ENCODE measurements at places on chromosomes 1 and 21. TPM values are rescaled to one million over a fixed set of nuclear protein-coding genes. Genes with fewer than 3 reads are reported as not detected.

DNA sequence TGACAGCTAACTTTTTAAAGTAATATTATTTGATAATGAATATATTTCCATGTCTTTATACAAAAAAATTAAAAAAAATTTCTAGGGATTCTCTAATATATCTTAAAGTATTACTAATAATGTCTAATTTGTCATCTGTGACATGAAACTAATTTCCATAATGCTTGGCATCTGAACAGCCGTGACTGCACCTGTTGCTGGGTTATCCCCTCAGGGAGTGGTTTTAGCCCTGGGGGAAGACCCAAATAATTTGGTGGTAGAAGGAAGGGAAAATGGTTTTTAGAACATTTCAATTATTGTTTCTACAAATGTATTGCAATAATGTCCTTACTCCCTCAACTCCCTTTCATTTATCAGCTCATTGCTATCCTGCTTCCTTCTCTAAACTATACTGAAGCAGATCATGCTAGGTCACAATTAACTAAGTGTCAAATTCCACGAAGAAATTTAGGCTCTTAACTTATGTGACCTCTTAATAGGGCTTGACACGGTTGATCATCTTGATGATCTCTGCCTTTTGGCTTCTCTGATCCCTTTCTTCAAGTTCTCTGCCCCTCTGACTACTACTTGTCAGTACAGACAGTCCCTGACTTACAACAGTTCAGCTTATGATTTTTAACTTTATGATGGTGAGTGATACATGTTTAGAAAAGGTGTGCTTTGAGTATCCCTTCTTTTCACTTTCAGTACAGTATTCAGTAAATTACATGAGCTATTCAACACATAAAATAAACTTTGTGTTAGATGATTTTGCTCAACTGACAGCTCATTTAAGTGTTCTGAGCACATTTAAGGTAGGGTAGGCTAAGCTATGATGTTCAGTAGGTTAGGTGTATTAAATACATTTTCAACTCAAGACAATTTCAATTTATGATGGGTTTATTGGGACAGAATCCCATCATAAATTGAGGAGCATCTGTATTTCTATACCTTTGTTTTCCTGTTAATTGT lies 26.4 kb upstream of the DPH5 start:
- DNase-seq, result no peak

PGLYRP4 gene
- total RNA-seq, result not detected

GRCh38 chr1:16440131-16440469 lies 424 bp upstream of the NECAP2 start:
- DNase-seq, result peak; percentile 8

GRCh38 chr1:68470388-68470970 lies 20.7 kb upstream of the RPE65 start:
- DNase-seq, result peak; percentile 18

C1orf116 gene
- total RNA-seq, result not detected

DNA sequence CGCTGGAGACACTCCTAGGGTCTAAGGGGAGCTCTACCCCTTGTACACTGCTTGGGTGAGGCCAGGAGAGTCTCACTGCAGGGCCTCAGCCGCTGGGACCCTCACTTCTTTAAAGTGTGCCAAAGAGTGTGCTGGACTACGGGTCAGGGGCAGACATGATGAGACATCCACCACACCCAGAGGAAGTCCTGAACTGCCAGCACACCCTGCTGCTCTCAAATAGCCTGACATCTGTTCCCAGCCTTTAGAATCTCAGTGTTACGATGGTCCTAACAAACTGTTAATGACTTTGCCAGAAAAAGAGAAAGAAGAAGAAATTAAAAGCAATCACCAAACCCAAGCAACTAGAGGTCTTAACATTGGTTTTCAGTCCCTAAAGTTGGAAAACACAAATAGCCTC lies 49.0 kb downstream of the MRPL37 start:
- no peak for DNase-seq

SRGAP2B gene
- 21.7 TPM for total RNA-seq

HAO2 gene
- not detected for total RNA-seq

- DNase-seq, result no peak
These were observed 553.3 kb upstream of the USP24 start for GRCh38 chr1:55768327-55768952.

GRCh38 chr21:35142036-35142815 lies 93.1 kb upstream of the RUNX1 start:
- DNase-seq, result peak; percentile 84

DNA sequence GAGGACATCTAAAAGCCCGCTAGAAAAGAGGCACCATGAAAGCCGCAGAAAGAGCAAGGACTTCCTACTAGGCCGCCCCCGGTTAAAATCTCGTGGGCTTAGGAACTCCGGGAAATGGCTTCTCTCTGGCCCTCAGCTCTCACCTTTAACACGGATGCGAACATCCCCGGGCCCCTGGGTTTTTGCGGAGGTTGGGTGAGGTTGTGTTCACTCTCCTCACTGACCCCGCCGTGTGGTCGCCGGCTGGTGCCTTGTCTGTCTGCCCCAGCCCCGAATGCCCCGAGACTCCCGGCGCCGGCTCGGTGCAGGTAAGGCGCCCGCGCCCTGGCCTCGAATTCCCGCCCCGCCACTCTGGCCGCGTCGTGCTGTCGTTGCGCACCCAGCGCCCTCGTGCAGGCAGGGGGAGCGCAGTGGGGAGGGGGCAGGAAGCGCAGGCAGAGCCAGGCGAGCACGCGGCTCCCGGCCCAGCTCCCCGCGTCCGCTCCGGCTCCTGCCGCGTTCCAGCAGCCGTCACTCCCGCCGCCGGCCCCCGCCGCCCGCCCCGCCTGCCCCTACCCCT lies at the start of gene SHISAL2A:
TSS of gene SHISAL2A (plus strand) at position 437 of the 559 bp plus-strand sequence. CDS start 326 bp downstream, outside the sequence.
- DNase-seq, result no peak

PTPN22 gene
- total RNA-seq, result 1.7 TPM

- DNase-seq, result no peak
These were observed 30.3 kb upstream of the KCNQ4 start for GRCh38 chr1:40753142-40753882.

GRCh38 chr1:86753700-86754099 lies 49.3 kb downstream of the SH3GLB1 start:
- DNase-seq, result peak; percentile 57

S100PBP gene
- total RNA-seq, result 20.9 TPM

KCNK1 gene
- 5.9 TPM for total RNA-seq

DNA sequence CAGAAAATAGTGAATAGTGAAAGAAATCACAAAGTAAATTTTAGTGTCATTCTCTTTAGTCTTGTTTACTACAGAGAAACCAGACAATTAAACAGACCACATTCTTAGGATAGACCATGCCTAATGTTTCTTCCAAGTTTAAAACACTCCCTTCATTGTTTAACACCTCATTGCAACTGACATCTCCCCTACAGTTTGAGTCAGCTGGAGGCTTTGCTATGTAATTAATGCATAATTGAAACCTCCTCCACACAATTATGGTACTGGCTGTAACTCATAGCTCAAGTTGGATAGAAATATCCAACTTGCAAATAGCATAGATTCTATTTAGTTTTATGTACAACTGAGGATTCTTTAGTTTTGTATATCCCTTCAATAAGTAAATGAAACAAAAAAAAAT lies 35.2 kb upstream of the B3GALT2 start:
- DNase-seq, result peak; percentile 10

DNA sequence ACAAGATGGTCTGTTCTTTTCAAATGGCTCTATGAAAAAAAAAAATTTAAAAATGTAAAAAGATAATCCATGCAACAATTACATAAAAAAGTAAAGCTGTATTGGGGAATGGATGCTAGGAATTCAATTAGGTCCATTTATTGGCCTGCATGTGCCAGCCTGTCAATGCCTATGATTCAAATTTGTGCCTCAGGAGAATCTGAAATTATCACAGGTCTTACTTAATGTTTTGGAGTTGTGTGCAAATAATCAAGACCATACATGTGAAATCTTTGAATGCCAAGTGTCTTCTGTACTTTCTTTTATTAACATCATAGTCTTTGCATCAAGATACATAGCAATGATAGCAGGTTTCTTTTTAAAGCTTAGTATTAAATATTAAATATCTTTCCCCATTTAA lies 13.5 kb upstream of the KLHL12 start:
- DNase-seq, result no peak

- peak; percentile 15 for DNase-seq
These were observed 609 bp downstream of the RWDD2B start for GRCh38 chr21:29018540-29018939.

GRCh38 chr21:46325073-46325912 lies 1.3 kb downstream of the PCNT start:
- peak; percentile 67 for DNase-seq

CELA3A gene
- total RNA-seq, result not detected

LCE1B gene
- total RNA-seq, result not detected

AIRE gene
- total RNA-seq, result not detected

DNA sequence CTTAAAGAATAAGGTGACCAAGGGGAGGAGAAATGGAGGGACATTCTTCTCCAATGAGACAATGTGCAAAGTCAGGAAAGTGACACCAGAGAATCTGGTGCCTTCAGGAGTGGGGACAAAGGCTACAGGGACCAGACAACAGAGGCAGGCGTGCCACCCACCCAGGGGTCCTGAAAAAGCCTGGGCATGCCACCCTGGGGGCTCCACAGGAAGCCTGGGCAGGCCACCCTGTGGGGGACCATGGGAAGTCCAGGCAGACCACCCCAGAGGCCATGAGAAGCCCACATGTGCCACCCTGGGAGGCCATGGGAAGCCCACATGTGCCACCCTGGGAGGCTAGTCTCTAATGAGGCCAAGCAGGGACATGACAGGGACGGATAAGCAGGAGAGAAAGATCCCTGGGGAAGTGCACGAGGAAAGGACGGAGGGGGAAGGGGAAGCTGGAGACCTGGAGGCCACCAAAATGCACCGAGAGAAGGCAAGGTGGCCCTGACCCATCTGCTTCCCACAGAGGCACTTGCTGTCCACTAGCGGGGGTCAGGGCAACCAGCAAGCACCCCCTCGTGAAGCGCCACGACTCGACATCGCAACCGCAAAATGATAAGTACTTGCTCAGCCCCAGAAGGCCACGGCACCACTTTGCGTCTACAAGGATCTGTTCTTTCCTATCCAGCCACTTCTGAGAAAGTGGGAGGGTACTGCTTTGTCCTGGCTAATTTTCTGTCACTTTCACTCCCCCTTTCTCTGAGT lies 7.2 kb upstream of the PDE9A start:
- DNase-seq, result no peak

RNU1-2 gene
- not detected for total RNA-seq

PGBD2 gene
- total RNA-seq, result 2.2 TPM

IGFN1 gene
- total RNA-seq, result not detected

GRCh38 chr21:44957901-44958451 lies 18.1 kb downstream of the SLX9 start:
- no peak for DNase-seq

- peak; percentile 60 for DNase-seq
These were observed 82.0 kb upstream of the PTGFR start for GRCh38 chr1:78408810-78409209.

DNA sequence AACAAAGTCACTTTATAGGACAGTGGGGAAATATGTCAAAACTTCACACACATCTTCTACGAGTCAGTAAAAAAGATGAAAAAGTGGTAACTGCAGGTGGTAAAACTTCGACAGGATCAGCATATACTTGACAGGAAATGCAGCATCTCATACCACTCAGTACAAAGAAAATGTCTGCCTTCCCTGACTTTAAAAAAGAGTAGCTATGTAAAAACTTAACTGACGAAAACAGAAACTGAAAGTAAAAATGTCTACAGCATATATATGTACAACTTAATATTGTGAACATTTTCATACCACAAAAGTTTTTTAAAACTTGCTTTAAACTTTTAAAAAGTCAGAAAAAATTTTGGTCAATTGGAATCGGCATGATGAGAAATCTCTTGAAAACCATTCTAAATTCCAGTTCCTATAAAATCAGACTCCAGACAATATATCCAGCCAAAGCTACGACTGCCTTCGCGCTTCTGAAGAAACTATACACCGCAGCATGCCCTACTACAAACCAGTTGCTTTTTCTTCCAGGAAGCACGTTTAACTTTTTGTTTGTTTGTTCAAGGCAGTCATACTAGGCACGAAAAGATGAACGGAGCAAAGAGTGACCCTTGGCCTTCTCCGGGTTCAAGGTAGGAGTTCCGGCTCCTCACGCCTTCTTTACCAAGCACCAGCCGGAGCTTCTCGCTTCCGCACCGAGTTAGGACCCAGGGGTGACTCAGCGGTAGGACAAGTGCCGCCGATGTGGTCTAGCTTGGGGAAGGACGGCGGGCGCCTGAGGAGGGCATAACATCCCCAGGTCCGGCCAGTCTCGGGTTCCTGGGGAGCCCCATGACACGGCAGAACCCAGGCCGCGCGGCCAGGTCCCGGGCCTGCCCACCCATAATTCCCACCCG lies 612 bp downstream of the PSMA5 start:
- DNase-seq, result peak; percentile 82

ARHGEF10L gene
- total RNA-seq, result 6.8 TPM

GRCh38 chr1:40381268-40382107 lies 8.0 kb downstream of the SMAP2 start:
- DNase-seq, result no peak

H6PD gene
- total RNA-seq, result 15.9 TPM

DNA sequence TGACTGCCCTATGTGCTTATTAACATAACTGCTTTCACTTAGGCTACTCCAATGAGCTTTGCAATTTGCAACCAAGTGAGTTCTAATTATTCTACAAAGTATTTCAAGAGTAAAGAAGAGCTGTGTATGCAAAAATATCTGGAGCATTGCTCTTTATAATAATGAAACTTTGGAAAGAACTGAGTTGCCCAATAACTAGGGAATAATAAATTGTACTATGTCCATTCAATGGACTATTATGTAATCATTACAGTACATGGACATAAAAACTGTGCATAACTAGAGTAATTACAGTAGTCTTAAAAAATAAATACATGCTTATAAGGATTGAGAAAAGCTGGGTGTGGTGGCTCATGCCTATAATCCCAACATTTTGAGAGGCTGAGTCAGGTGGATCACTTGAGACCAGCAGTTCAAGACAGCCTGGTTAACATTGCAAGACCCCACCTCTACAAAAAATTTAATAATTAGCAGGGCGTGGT lies 70.3 kb upstream of the JAK1 start:
- no peak for DNase-seq

DNA sequence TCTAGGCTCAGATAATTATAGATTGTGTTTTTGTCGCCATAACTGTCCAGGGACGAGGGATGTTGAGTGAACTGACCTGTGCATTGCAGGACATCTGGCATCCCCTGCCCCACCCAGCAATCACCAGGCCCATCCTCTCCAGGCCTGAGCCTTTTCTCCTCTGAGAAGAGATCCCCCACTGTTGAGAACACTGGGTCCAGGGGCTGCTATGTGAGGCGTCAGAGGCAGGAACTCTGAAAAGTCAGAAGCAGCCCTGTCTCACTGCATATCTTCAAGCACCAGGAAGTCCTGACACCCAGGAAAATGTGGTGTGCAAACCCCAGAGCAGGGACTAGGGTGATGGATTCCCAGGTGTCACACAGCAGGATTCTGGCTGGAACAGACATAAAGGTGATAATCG lies 17.1 kb upstream of the ACBD3 start:
- no peak for DNase-seq

DNA sequence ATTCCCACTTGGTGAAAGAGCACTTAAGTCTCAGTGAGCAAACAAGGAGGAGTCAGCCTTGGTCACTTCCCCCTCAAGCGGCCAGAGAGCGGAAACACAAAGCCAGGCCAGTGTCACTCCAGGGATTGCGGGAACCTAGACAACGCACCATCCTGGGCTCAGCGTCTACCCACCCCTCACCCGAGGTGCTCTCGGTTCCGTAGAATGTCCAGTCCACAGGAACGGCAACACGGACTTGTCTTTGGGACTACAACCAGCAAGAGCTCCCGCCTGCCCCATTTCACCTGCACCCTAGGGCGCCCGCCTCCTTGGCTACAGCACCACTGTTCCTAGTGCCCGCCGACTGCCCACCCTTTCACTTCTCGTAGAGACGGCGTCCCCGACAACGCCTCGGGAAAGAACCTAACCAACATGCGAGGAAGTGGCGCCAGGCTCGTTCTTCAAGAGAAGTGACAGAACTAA lies 509 bp downstream of the GDAP2 start:
- DNase-seq, result peak; percentile 78

MPZ gene
- 0.89 TPM for total RNA-seq

Data from M059J (cell line).